ENCODE measurements at places on chromosomes 12 and 14.
A peak's percentile ranks its signal among the peaks of the same experiment; 100 is the strongest.

DNA sequence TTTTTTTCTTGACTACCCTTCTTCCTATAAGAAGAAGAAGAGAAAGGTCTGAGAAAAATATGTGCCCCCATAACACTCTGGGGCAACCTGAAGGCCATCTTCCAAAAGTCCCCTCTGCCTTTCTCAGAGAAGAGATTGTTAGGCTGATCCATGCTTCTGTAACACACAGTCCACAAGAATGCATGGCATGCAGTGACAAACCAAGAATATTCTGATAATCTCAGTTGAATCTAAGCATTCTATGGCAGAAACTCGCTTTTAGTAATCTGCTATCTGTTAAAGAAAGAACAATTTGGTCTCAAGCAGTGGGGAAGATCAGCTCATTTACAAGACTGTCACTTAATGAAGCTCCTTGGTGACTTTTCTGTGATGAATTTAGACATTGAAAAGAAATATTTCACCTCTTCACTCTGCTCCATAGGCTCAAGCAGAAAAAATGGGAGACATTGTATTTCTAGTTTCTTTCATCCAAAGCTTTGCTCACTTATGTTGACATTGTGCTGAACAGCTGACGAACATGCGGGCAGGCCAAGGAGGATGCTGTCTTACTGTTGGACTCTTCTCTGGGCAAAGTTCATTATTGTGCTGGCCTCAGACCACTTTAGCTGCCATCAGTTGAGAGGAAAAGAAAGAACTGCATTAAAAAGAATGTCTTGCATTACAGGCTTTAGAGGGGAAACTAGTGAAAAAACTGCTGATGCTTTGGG lies 957.1 kb downstream of the DIO2 start:
- peak; percentile 16 for DNase-seq

DNA sequence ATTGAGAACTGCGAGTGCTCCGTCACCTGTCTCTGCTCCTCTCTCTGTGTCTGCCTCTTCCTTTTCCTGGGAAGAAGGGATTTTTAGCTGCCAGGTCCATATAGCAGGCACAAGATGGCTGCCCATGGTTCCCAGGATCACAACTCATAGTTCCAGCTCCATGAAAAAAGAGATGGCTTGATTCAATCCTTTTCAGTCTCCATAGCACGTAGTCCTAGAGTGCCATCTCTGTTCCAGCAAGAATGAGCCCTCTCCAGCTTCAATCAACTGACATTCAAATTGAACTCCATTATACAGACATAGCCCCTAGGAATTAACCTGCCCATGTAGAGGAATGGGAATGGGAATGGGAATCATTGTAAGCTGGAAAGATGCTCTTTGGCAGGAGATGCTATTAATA lies 34.7 kb upstream of the RTRAF start:
- no peak for DNase-seq

- DNase-seq: no peak
Measured at GRCh38 chr12:130504110-130504839, 166.6 kb downstream of the PIWIL1 start.

DNA sequence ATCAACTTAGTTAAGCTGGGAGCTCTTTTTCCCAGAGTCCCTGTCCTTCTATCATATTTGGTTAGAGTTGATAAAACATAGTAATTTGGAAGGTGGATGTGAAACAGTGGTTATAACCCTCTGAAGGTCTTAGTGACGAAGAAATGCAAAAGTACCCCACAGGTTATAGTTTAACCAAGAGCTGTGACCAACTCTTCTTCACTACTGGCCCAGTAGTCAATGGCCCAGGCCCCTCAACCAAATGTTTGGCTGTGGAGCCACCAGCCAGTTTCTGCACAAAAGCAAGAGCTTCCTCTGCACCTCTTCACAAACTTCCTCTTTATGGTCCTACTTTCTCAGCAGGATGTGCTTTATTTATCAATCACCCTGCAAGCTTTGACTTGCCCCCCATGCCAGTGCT lies 132.6 kb downstream of the BMP4 start:
- DNase-seq: no peak

- DNase-seq: no peak
Measured at GRCh38 chr12:113724794-113725556, 241.2 kb downstream of the RBM19 start.

DNA sequence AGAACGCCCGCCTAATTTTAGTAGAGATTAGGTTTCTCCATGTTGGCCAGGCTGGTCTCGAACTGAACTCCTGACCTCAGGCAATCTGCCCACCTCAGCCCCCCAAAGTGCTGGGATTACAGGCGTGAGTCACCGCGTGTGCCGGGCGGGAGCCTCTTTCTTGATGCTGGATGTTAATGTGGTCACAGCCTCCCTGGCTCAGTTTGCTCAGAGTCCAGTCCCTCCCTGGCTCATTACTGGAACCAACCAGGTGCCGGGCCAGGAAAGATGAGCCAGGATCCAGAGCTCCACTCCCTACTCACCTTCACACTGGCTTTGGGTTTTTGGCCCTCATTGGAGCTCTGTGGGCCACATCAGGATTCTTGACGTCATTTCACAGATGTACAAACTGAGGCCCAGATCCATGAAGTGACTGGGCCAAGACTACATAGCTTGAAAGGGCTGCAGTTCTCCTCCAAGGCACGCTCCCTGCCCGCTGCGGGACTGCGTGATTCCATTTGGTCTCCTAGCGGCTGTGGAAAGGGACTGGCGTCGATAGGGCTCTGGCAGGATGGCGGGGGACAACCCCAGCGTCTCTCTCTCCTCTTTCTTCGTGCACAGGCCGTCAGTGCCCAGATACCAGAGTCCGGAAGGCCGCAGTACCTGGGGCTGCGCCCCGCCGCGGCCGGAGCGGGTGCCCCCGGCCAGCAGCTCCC lies 5.1 kb upstream of the SHMT2 start:
- DNase-seq: peak; percentile 56

- DNase-seq: peak; percentile 2
Measured at GRCh38 chr12:71315328-71315985, 124.1 kb upstream of the LGR5 start.

DNA sequence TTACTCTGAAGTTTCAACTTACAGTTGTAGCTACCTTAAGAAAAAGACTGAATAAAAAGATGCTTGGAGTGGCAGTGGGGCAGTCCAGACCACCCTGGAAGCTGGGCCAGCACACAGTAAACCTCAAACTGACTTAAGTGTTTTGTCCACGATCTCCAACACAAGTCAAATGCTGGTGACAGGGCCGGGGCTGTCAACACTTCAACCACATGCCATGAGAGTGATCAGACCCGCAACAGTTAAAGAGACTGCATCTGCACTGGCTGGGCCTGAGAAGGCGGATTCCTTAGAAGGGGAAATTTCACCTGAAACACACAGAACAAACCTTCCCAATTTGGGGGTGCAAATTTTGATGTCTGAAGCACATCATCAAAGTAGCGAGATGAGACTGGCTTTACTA lies 223.5 kb upstream of the CAND1 start:
- DNase-seq: no peak

DNA sequence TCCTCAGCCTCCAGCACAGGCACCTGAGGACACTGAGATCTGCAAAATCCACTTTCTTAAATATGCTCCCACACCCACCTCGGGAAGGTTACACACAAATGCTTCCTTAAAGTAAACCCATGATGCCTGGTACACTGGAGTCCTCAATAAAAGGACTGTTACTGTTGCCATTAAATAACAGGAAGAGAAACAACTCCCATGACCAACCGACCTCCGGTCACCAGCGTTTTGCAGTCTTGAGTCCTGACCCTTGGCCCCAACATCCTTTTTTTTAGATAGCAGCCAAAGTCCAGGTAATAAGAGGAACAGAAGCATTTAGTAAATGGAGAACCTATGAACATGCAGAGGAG lies 42.4 kb downstream of the ITPK1 start:
- DNase-seq: no peak

- DNase-seq: no peak
Measured at GRCh38 chr12:112096070-112096469, 12.5 kb downstream of the NAA25 start.

DNA sequence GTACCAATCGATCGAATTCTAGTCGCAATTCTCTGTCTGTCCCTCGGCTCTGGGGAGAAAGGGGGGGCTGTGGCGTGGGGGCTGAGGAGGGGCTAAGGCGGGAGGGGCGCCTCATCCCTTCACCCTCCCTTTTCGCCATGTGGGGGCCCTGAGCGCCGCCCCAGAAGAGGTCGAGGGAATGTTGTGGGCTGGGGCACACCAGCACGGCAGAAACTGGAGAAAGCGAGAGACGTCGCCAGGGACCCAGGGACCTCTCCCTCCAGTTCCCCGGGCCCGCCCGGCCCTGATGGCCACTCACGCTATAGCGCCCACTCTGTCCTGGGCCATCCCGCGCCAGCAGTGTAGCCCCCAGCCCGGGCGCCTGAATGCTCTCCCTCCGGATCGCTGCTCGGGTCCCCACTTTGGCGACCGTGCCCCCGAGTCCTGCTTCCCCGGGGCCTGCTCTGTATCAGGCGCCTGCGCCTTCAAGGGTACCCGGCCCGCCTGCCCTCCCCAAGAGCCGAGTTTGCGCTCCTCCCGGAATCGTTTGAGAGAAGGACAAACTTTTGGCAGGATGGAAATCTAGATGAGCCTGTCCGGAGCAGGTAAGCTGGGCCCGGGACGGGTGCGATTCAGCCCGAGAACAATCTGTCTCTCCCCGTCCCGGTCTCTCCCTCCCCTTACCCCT lies 62.6 kb downstream of the SMUG1 start:
- DNase-seq: no peak

GRCh38 chr12:18919871-18920511 lies 182.1 kb downstream of the CAPZA3 start:
- DNase-seq: no peak

GRCh38 chr12:57621497-57622292 lies 10.5 kb downstream of the ARHGEF25 start:
- peak; percentile 81 for DNase-seq

GRCh38 chr12:95859344-95859816 lies 628 bp downstream of the SNRPF start:
- DNase-seq: peak; percentile 42

DNA sequence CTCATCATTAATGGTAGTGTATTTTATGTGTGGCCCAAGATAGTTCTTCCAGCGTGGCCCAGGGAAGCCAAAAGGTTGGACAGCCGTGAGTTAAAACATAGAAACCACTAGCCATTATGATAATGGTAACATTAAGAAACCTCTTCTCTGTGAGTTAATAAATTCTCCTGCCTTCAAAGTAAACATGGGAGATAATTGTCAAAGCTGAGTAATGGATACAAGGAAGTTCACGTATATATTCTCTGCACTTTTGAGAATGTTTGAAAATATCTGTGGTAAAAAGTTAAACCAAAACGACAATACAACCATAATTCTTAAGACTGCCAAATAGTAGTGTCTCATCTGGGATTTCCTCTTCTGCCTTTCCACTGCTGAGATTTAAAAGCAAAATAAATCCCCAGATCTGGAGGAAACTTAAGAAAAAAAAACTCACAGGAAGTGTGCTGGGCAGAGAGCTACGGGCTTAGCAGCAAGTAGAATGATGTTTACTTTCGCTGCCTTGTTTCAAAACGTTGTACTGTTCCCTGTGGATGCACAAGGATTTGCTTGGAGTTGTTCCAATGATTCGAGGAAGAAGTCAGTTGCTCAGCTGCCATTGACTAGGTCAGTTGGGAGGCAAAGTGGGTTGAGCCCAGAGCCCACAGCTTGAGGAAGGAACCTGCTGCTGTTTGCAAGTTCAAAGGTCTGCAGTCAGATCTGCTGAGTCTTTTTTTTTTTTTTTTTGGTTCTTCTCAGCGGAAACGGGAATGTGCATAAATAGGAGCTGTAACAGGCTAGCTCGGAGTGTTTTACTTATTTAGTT lies 1.7 kb downstream of the TPCN1 start:
- DNase-seq: peak; percentile 81

DNA sequence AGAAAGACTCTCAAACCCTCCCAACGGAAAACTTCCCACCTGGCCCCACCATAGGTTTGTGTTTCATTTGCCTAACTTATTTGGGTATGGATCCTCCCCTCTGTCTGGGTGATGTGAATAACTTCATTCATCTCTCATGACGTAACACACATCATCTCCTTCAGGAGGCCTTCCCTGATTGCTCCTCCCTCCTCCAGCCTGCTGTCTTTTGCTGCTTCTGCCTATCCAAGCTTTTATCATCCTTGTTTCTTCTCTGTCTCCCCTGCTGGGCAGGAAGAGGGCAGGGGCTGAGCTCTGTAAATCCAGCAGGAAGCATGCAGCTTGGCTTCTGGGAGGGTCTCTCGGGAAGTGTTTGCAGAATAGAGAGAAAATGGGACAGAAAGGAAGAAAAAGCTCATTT lies 766.0 kb upstream of the TBX3 start:
- DNase-seq: no peak

GRCh38 chr14:85644211-85644610 lies 114.3 kb downstream of the FLRT2 start:
- DNase-seq: no peak

GRCh38 chr12:26122061-26122680 lies 2.7 kb downstream of the BHLHE41 start:
- DNase-seq: peak; percentile 48

DNA sequence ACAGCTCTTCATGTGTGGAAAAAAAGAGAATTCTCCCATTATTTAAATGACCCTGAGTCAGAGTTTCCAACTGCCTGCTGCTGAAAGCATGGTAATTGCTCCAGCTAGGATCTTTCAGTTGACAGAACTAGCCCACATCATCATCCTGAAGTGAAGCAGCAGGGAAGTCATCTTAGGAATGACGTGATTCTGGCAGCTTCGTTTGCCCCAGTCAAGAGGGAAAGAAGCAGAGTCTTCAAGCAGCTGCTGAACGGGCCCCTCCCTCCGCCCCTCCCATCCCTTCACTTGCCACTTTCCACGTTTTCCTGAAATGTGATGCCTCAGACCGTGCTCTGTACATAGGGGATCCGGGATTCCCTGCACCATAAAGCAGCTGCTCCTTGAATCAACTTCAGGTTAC lies 455.0 kb upstream of the TMEM132C start:
- DNase-seq: peak; percentile 91

DNA sequence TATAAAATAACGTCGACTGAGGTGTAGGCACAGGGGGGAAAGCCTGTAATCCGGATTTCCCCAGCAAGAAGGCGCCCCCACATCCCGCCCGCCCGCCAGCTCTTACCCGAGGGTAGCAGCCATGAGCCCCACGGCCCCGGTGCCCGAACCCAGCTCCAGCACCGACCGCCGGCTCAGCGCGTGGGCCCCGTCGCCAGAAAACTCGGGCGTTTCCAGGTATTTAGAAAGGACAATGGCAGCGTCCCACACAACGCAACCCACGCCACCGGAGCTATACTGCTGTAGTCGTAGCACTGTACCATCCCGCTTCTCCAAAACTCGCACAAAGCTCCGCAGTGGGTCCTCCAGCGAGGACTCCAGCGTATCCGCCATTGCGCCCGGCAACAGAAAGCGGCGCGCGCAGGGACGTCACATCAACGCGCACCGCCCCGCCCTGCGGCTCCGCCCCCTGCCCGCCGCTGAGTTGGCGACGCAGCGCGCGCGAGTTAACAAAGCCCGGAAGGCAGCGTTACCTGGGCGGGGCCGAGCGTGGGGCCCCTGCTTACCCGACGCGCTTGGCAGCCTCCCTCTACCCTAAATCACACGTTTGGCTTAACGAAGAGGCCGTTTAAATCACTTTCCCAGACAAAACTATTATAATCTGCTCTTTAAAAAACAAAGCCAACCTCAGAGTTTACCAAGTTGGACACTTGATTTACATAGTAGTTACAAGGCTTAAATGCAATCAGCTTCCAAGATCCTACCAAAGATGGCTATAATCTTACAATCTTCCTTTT lies at the start of gene VCPKMT:
VCPKMT (minus strand) TSS at position 392 of the 776 bp plus-strand sequence; CDS start at position 372, 20 bp downstream.
- DNase-seq: peak; percentile 93

- DNase-seq: no peak
Measured at GRCh38 chr12:114967151-114967550, 283.2 kb upstream of the TBX3 start.

Measured in SJCRH30 (cell line).